SW480 (cell line): ENCODE measurements at places on chromosomes 4 and X.

- DNase-seq, result no peak
These were observed 293.5 kb downstream of the GBA3 start for GRCh38 chr4:22986262-22986661.

DNA sequence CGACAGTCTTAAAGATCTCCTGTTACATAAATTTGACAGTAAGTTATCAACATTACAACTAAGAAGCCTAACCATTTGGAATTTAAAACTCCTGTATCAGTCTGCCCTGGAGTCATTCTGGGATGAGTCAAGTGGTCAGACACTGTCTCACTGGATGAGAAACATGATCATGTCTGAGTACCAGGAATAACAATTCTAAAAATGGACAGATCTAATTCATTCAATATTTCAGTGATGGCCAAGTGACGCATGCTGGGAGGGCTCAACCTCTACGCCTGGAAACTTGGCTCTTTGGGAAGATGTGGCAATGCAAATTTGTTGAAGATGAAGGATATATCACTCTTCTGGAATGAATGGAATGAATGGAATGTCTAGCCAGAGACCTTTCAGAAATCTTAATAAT lies 1427.2 kb downstream of the STIM2 start:
- DNase-seq, result no peak

GRCh38 chrX:16629909-16630308 lies 20.0 kb upstream of the S100G start:
- no peak for DNase-seq

- DNase-seq, result no peak
These were observed 107.4 kb downstream of the HNRNPD start for GRCh38 chr4:82266345-82266744.

- DNase-seq, result no peak
These were observed 107.2 kb upstream of the LIMCH1 start for GRCh38 chr4:41430792-41431191.

DNA sequence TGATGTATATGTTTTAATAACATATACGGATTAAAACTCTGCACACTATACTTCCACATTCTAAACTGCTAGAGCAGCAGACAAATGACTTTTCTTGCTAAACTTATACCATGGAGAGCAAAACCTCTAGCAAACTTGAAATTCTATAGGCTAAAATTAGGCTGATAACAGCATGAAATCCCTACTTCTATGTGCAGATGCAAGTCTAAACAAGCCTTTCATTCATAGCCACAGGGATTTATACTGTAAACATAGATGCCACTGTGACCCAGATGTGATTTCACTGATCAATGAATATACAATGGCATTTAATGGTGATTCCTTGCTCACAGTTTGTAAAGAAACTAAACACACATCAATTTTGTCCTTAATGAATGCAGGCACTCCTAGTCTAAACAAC lies 151.0 kb downstream of the ANTXR2 start:
- no peak for DNase-seq

GRCh38 chr4:57974821-57975220 lies 864.6 kb upstream of the IGFBP7 start:
- DNase-seq, result no peak

- DNase-seq, result no peak
These were observed 4.1 kb upstream of the PDGFC start for GRCh38 chr4:156975686-156976085.

DNA sequence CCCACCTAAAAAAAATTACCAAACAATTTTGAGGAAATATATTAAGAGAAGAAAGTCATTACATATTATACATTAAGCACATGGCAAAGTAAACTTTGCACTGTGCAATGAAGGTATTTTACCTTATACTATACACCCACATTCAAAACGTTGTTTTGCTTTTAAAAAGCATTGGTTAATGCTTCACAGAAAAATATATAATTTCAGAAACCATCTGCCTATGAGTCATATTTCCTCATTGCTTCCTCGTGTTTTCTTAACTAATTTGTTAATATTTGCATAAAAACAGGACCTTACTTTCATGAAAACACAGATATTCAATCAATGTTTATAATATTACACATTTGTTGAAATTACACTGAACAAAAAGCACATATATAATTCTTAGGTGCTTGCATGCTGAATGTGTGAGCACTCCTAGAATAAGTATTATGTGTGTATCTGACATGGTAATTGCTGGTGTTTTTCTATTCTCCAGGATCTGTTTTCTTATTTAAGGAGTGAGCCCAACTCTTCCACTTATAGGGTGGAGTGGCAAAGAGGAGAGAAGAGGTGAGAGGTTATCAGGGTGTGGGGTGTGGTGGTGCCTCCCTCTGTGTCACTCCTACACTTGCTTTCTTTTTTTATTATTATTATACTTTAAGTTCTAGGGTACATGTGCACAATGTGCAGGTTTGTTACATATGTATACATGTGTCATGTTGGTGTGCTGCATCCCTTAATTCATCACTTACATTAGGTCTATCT lies 95.1 kb upstream of the IQCM start:
- no peak for DNase-seq
